Aorta (tissue), 5 donors: ENCODE measurements at places on chromosomes 5 and 9. TPM values are rescaled to one million over a fixed set of nuclear protein-coding genes. Genes with fewer than 3 reads are reported as not detected.

SAXO1 gene
- 0.29 TPM for total RNA-seq

FAM153A gene
- total RNA-seq, result not detected

RLN1 gene
- total RNA-seq, result not detected

ADCY2 gene
- 9.3 TPM for total RNA-seq

DAPK1 gene
- total RNA-seq, result 41.7 TPM

ACER2 gene
- 11.2 TPM for total RNA-seq

NUDCD2 gene
- total RNA-seq, result 14.5 TPM

MRPS2 gene
- total RNA-seq, result 20.5 TPM

MELK gene
- total RNA-seq, result 1.1 TPM

GABRA6 gene
- not detected for total RNA-seq

- H3K4me3 ChIP-seq, result no peak overlapping the region
- no peaks in the 10 kb centered on the region for H3K4me1 ChIP-seq
- H3K36me3 ChIP-seq, result no peaks in the 10 kb centered on the region
- H3K27ac ChIP-seq, result no peak overlapping the region
These were observed 175.6 kb downstream of the MEF2C start for GRCh38 chr5:88707216-88707965.

DNA sequence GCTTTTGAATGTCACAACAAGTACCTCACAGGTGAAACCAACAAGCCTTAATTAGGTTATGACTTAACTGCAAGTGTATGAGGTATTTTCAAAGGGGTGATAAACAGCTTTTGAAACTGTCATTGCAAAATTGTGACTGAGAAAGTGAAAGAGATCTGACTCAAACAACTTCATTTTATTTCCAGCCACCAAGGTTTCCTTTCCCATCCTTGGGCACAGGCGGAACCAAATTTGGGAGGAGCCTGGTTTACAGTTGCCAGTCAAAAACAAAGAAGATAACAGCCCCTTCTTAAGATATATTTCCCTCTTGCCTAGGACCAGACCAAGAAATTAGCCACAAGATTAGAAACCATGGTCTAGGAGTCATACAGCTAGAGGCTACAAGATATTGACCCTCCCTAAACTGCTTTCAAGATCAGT lies 417.1 kb downstream of the CSNK1G3 start:
- H3K4me1 ChIP-seq, result no peaks in the 10 kb centered on the region
- no peak overlapping the region for H3K27ac ChIP-seq
- no peak for DNase-seq

- no peaks in the 10 kb centered on the region for H3K27me3 ChIP-seq
- H3K36me3 ChIP-seq, result no peaks in the 10 kb centered on the region
- no peaks in the 10 kb centered on the region for H3K4me1 ChIP-seq
- no peak overlapping the region for H3K27ac ChIP-seq
These were observed 116.8 kb downstream of the PBX3 start for GRCh38 chr9:125863923-125864322.

DNA sequence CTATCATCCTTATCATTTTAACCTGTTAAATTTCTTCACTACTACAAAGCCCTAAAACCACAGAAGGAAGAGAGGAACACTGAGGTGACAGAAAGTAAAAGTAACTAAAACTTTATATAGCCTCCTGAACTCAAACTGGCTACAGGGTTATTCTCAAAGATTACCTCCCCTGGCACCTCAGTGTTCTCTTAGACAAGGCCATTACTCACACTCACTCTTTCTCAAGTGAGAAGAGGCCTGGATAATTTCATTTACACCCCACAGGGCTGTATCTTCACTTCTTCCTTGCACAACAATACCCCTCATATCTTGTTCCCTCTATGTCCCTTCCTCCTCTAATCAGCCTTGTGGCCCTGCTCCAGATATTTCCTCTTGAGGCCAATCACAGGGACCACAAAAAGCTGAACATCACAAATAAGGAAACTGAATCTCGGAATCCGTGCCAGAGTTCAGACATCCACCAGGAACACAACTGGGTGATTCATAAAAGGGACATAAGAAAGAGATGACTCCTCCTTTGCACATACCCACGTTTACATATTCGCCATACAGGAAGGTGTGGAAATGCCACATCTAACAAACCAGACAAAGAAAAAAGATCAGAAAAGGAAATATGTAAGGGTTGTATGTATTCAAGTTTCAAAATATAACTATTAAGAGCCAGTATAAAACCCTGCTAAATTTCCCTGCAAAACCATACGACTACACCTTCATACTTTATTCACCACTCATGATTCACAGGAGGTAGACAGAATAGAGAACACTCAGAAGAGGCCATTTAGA lies 1.7 kb upstream of the KLHL3 start:
- H3K36me3 ChIP-seq, result no peaks in the 10 kb centered on the region
- H3K27me3 ChIP-seq, result no peaks in the 10 kb centered on the region
- no peak for DNase-seq
- H3K4me1 ChIP-seq, result peaks cover 7% of the 10 kb centered on the region
- no peak overlapping the region for H3K4me3 ChIP-seq
- no peak overlapping the region for H3K27ac ChIP-seq

DNA sequence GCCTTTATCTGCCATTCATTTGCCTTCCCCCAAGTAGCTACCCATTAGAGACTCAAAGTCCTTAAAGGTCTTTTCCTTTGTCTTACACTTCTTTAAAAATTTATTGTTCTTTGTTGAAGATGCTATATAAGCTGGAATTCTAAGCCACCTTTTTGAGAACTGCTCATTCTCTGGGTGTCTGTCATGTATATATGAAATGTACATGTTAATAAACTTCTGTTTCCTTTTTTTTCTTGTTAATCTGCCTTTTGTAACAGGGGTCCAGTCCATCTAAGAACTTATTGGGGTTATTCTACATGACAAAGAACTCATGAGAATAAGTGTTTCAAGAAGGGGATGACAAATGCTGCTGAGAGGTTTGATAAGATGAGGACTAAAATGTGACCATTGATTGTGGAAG lies 41.5 kb downstream of the PCDHAC2 start:
- no peaks in the 10 kb centered on the region for H3K4me1 ChIP-seq
- H3K27me3 ChIP-seq, result no peaks in the 10 kb centered on the region
- no peak for DNase-seq
- H3K36me3 ChIP-seq, result no peaks in the 10 kb centered on the region

DNA sequence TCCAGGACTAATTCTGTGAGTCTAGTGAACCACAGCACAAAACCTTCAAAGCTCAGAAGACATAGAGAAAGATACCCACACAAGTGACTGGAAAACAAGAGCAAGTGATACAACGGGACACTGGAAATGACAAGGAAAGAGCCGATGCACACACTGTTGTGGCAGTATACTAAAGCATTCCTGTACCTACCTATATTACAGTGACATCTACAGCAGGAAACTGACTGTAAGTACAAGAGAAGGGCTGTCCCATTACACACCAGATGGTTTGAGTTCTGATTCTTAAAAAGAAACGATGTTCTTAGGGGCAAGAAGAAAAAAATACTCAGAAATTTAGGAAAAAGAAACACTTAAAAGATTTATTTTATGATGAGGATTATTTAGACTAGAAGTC lies 18.5 kb downstream of the TMEM245 start:
- H3K27me3 ChIP-seq, result no peaks in the 10 kb centered on the region
- no peak overlapping the region for H3K4me3 ChIP-seq
- DNase-seq, result no peak
- peaks cover 5% of the 10 kb centered on the region for H3K4me1 ChIP-seq

DNA sequence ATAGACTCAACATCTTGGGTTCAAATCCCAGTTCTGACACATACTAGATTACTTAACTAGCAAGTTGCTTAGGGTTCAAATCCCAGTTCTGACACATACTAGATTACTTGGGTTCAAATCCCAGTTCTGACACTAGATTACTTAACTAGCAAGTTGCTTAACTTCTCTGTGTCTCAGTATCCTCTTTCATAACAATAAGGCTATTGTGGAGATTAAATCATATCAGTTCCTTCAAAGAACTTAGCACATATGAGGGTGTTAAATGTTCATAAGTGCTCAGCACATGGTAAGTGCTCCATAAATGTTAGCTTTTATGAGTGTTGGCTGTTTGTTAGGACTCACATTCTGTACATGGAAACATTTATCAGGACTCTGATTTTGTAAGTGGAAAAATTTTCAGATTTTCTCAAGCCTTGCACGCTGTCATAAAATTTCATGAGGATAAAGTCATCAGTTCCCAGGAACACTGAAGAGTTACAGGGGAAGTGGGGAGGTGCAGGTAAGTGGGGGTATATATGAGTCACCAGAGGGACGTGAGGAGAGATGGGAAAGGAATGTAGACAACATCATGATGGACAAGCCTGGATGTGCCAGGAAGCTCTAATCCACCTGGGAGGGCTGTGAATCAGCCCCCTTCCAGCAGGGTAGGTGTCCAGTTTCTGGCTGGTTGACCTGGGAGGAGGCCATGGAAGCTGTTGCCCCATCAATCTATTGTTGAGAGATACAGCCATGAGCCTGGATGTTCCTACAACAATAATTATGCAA lies 532.2 kb upstream of the WWC1 start:
- no peaks in the 10 kb centered on the region for H3K4me1 ChIP-seq
- DNase-seq, result no peak
- H3K36me3 ChIP-seq, result no peaks in the 10 kb centered on the region
- no peak overlapping the region for H3K4me3 ChIP-seq
- H3K27me3 ChIP-seq, result no peaks in the 10 kb centered on the region

DNA sequence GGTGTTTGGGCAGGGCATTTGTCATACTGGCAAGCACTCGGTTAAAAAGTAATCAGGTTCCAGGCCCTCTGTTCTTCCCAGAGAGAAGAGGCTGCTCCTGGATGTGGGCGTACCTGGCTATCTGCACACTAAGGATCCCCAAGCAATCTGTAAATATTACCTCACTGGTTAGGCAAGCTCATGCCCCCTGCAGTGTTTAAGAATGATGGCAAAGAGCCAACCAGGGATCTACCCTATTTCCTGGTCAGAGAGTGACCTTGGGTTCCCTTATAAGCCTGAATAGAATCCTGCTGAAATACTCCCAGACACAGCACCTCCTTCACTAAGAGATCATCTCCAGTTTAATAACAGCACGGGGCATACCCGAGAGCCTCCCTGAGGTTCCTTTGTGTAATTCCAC lies 181.2 kb downstream of the PIK3R1 start:
- H3K4me1 ChIP-seq, result no peaks in the 10 kb centered on the region
- H3K27me3 ChIP-seq, result no peaks in the 10 kb centered on the region
- DNase-seq, result no peak
- no peaks in the 10 kb centered on the region for H3K36me3 ChIP-seq
- no peak overlapping the region for H3K27ac ChIP-seq

- no peaks in the 10 kb centered on the region for H3K27me3 ChIP-seq
- H3K4me3 ChIP-seq, result no peak overlapping the region
- peak; percentile 86 for DNase-seq
- peaks cover 18% of the 10 kb centered on the region for H3K4me1 ChIP-seq
These were observed 339.7 kb downstream of the RAB3C start for GRCh38 chr5:58922461-58923171.

DNA sequence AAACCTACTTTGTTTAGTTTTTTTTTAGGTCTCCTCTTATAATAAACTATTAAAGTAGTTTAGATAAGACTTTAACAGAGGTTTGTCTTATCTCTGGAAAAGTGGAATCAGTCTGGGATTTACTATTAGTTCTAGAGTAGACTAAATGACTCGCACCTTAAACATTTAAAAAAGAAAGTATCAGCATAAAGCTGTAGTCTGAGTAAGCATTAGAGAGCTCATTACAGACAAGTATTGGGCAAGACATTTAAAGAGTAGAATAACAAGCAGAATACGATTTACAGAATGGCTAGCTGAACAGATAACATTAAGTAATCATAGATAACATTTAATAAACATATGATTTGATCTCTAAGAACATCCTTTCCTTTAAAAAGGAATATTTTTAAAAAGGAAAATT lies 226.0 kb upstream of the DMAC1 start:
- no peaks in the 10 kb centered on the region for H3K36me3 ChIP-seq
- no peak overlapping the region for H3K27ac ChIP-seq
- no peak overlapping the region for H3K4me3 ChIP-seq
- no peak for DNase-seq
- no peaks in the 10 kb centered on the region for H3K27me3 ChIP-seq

GRCh38 chr9:108477529-108478006 lies 378.2 kb downstream of the ACTL7B start:
- H3K27me3 ChIP-seq, result no peaks in the 10 kb centered on the region
- no peaks in the 10 kb centered on the region for H3K4me1 ChIP-seq
- peak overlapping the region; percentile 72 for H3K27ac ChIP-seq
- DNase-seq, result no peak

- H3K27ac ChIP-seq, result no peak overlapping the region
- H3K36me3 ChIP-seq, result no peaks in the 10 kb centered on the region
- H3K27me3 ChIP-seq, result no peaks in the 10 kb centered on the region
- no peak overlapping the region for H3K4me3 ChIP-seq
These were observed 4.4 kb downstream of the SLC22A4 start for GRCh38 chr5:132298298-132299212.
